Hematopoietic multipotent progenitor cell treated with erythropoietin and hydrocortisone succinate and interleukin-3 and kit ligand, for 8 days (in vitro differentiated cells): ENCODE measurements at places on chromosomes 1 and 21.
A peak's percentile ranks its signal among the peaks of the same experiment; 100 is the strongest.

GRCh38 chr1:167082511-167083027 lies 7.6 kb downstream of the GPA33 start:
- no peak for DNase-seq

DNA sequence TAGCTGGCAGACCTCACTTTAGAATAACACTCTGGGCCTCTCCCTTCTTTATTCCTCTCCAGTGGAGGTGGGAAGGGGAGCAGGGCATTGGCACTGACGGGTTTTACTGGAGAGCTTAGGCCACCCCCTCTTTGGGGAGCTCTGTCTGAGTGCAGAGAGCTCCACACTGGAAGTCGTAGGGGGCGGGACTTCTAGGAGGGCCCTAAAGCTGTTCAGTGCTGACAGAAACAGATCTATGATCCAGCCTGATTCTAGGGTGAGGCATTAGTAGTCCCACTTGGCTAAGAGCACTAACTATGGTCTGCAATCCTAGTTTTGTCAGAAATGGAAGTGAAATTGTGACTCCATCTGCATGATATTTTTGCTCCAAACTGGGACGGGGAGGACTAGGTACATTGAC lies 138.7 kb downstream of the MIS18A start:
- no peak for DNase-seq

DNA sequence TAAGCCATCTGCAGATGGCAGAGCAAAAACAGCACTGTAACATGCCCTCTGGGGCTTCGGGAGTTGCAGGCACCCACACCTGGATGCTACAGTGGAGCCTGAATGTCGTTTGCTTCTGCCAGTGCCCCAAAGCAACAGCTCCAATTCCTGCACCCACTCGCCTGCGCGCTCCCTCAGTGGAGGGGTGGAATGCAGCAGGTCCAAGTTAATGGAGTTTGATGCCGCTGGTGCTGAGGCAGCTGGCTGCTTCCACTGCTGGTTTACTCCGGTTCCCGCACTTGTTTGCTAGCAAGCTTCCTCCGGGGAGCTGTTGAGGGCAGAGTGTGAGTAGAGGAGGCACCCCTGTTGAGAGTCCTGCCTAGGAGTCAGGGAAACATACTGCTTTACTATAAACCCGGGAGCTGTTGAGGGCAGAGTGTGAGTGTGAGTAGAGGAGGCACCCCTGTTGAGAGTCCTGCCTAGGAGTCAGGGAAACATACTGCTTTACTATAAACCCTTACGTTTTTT lies 584.0 kb upstream of the TMPRSS15 start:
- no peak for DNase-seq

GRCh38 chr1:180312926-180313325 lies 82.9 kb downstream of the LHX4 start:
- no peak for DNase-seq

- no peak for DNase-seq
These were observed 2.6 kb downstream of the FUCA1 start for GRCh38 chr1:23865543-23865930.

DNA sequence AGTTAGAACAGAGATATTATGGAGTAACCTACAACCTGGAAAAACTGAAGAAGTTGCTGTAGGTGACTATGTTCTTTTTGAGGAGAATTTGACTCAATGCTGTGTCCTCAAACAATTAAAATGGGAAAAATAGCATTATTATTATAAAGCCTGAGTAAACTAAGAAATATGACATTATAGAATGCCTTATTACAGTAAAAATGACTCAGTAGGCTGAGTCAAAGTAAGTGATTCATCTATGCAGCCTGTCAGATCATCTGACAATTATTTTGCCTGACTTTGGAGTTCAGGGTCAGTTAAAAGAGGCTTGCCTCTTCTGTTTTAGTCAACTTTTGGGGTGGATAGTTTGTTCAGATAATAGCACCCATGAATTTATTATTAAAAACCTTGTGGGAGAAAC lies 150.8 kb upstream of the PTGFR start:
- no peak for DNase-seq

DNA sequence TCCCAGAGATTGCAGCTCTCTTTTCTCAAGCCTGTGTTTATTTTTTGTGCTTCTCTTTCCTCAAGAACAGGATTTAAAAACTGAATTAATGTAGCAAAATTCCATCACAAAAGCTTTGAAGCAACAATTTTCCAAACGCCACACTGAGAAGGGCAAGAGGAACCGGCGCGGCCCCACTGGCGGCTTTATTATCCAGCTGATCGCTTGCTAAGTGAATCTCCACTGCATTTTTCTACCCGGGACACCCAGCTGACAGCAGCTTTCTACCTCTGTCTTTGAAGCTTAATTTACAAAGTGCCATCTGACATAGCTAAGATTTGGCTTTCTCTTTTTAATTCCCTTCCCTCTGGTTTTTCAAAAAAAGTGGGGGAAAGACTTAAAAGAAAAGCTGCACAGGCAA lies 369.3 kb upstream of the C1orf174 start:
- no peak for DNase-seq

- peak; percentile 40 for DNase-seq
These were observed 500 bp upstream of the DOCK7 start for GRCh38 chr1:62688687-62689085.

GRCh38 chr1:164858096-164858632 lies 299.2 kb downstream of the PBX1 start:
- no peak for DNase-seq
